ENCODE measurements at places on chromosomes 1 and 21.

GRCh38 chr1:177780096-177780700 lies 189.7 kb downstream of the SEC16B start:
- DNase-seq: no peak

DNA sequence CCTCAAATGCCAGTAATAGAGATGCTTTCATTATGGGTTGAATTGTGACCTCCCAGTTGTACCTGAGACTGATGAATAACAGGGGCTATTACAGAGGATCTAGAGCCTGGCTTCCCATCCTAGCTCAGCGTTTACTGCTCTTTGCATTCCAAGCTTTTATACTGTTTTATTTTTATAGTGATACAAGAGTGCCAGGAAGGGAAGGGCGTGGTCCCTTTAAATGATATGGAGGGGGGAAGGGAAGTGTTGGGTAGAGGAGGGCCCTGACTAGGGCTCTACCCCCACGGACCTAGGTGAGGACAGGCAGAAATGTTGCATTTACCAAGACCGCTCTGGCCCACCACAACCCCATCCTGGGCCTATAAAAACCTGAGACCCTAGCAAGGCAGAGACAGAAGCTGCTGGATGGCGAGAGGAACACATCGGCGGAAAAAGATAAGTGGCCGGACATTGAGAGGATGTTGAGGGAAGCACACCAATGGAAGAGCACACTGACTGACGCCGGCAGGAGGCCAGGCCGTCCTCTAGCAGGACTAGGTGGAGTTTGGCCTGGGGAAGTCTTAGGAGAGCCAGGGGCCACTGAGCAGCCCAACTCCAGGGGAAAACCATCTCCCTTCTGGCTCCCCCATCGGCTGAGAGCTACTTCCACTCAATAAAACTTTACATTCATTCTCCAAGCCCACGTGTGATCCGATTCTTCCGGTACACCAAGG lies 1025.9 kb downstream of the TTLL7 start:
- DNase-seq: no peak

DNA sequence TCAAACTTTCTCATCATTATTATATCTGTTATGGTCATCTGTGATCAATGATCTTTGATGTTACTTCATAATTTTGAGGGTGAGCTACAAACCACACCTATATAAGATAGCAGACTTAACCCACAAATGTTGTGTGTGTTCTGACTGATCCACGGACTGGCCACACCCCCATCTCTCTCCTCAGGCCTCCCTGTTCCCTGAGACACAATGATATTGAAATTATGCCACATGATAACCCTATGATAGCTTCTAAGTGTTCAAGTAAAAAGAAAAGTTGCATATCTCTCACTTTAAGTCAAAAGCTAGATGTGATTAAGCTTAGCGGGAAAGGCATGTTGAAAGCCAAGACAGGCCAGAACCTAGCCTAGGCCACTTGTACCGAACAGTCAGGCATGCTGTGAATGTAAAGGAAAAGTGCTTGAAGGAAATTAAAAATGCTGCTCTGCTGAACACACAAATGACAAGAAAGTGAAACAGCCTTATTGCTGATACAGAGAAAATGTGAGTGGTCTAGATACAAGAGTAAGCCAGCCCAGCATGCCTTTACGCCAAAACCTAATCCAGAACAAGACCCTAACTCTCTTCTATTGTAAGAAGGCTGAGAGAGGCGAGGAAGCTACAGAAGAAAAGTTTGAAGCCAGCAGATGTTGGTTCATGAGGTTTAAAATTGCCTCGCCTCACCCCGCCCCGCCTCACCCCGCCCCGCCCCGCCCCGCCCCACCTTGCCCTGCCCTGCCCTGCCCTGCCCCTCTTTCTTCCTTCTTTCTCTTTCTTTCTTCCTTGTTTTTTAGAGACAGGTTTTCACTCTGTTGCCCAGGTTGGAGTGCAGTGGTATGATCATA lies 16.5 kb downstream of the CTSS start:
- no peak for DNase-seq

GRCh38 chr1:173020138-173020750 lies 30.5 kb downstream of the TNFSF18 start:
- DNase-seq: no peak

- no peak for DNase-seq
Measured at GRCh38 chr1:54781023-54781723, 16.9 kb upstream of the PARS2 start.

DNA sequence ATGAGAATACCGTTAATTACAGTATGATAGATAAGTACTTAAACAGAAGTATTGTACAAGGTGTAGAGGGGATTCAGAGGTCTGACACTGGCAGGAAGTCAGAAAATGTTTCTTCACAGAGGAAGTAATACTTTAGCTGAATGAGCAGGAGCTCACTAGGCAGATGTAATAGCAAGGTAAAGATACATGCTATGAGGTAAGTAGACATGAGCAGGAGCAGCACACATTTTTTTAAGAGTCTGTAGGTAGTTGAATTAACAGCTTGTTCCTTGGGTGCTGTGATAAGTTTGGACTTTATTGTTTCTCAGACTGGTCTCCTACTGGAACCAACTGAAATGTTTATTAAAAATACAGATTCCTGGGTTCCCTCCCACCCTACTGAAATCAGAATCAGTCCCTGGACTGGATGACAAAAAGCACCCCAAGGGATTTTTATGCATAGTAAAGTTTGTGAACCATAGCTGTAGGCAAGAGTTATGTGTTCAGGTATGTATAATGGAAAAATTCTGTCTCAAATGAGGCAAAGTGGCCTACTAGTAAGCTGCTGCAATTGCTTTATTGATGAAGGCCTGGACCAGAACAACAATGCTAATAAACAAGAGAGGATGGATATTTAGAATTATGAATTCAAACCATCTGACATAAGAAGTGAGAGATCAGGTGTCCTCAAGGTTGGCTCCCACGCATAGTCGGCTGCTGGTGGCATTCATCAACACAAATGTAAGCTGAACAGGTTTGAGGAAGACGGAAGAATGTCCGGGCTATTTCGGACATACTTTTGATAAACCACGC lies 902 bp downstream of the AP4B1 start:
- DNase-seq: peak; percentile 39

DNA sequence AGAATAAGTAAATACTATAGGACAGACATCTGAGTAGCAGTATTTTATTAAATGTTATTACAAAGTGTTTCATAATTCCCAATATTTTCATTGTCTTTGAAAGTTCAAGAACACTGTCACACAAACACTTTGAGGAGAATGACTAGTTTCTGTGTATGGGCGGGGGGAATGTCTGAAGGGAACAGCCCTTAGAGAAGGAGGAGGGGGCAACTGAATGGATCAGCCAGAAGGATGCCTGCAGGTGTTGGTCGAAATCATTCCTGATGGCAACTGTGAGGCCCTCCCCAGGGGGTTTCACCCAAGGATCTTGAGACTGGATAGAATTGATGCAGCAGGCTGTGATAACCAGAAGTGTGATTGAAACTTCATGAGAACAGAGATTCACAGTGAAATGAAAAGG lies 223.2 kb upstream of the C1orf87 start:
- no peak for DNase-seq

DNA sequence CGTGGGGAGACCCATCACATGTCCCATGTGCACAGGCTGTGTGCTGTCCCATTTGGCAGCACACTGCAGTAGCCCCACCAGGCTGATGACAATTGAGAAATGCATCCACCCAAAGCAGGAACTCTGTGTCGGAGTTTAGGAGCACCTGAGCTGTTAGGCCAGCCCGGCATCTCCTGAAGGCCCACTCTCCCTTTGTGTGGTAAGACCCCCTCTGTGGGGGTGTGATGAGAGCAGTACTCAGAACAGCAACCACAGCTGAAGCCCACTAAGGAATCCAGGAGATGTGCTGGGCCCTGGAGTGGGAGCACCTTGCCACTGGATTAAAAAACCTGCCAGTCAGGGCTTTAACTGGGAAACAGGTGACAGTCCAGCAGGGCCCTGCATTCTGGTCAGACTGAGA lies 37.2 kb downstream of the FCRL5 start:
- DNase-seq: no peak

DNA sequence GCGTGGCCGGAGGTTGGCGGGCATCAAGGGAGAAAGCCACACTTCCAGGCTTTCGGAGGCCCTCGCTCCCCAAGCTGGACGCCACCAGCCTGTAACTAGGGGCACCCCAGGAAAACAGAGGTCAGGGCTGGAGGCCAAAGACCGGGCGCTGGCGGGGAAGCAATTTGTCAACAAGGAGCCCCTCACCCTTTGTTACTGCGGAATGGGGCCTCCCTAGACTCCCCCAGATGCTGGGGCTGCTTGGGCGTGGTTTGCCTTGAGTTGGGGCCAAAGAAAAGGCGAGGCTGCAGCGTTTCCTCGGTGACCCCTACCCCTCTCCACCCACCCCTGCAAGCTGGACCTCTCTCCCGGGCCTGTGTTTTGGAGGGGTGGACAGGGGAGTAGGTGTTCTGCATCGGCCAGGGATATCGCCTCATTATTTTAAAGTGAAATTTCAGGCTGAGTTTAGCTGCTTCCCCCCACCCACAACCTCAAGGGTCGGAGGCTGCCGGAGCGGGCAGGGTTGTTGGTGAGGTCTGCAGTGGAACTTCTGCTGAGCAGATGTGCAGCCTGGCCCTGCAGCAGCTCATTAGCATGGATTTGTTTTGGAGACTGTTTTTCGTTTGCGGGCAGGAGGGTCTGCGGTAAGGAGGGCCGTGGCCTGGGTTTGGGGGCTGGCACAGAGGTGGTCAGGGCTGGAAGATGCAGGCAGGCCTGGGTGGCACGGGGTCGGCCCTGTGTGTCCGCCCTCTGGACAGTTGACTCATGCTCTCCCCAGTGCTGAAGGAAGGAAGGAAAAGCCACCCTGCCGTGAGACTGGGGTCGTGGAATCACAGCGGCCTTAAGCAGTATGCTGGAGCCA lies 1.5 kb downstream of the NBL1 start:
- DNase-seq: no peak

GRCh38 chr1:186487163-186487562 lies 26.2 kb upstream of the PDC start:
- no peak for DNase-seq

- DNase-seq: no peak
Measured at GRCh38 chr1:241311056-241311746, 45.8 kb downstream of the RGS7 start.

- DNase-seq: no peak
Measured at GRCh38 chr1:162389971-162390370, 8.4 kb downstream of the C1orf226 start.

DNA sequence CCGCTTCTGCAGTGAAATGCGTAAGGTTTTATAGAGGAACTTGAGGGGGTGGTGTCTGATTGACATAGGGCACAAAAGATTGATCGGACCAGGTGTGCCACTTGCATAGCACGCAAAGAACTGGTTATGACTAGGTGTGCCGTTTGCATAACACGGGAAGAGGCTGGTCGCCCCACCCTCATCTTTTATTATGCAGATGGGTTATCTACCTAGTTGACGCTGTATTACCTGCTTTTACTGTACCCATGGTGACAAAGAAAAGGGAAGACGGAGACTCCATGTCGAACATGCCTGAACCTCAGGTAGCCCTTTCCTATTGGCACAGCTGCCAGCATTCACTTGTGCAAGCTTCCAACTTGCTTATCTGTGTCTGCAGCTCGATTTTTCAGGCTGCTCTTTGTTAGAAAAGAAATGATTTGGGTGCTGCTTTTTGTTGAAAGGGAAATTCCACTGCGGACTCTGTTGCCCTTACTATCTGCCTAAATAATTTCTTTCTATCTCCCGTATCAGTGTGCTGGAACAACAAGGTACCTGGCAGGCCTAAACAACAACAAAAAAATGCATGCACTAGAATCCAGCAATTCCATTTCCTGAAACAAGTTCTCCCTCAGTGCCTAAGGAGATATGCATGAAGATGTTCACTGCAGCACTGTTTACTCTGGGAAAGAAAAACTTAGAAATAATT lies 194.4 kb upstream of the KAZN start:
- no peak for DNase-seq

- DNase-seq: no peak
Measured at GRCh38 chr1:118147522-118147921, 37.5 kb downstream of the SPAG17 start.

DNA sequence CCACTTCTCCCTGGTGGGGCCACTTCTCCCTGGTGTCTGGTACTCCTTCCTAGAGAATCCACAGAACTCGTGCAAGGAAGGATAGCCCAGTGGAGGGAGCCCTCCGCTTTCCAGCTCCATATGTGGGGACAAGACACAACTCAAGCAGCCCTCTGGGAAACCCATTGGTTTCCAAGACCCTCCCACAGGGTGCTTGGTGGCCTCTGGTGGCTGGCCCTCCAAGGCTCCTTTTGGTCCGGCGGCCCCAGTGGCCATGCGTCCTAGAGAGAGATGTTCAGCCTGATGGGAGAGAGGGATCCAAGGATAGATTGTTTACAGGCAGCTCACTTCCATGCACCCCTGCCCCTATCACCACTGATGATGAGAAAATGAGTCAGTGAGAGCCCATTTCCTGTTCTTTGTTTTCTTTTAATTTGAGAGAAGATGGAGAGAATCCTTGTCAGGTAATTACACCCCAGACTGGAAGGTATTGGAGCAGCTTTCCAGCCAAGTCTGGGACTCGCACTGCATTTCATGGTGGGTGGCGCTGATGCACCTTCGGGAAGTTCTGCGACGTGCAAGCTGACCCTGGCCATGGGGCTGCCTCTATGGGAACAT lies 486.2 kb upstream of the VAMP3 start:
- no peak for DNase-seq

- DNase-seq: peak; percentile 34
Measured at GRCh38 chr21:14383596-14384180, 742 bp upstream of the HSPA13 start.

GRCh38 chr1:216721062-216721461 lies 2.2 kb downstream of the ESRRG start:
- DNase-seq: no peak

- DNase-seq: no peak
Measured at GRCh38 chr1:15283526-15283925, 36.5 kb downstream of the FHAD1 start.

- no peak for DNase-seq
Measured at GRCh38 chr1:185541871-185542301, 192.3 kb upstream of the HMCN1 start.

DNA sequence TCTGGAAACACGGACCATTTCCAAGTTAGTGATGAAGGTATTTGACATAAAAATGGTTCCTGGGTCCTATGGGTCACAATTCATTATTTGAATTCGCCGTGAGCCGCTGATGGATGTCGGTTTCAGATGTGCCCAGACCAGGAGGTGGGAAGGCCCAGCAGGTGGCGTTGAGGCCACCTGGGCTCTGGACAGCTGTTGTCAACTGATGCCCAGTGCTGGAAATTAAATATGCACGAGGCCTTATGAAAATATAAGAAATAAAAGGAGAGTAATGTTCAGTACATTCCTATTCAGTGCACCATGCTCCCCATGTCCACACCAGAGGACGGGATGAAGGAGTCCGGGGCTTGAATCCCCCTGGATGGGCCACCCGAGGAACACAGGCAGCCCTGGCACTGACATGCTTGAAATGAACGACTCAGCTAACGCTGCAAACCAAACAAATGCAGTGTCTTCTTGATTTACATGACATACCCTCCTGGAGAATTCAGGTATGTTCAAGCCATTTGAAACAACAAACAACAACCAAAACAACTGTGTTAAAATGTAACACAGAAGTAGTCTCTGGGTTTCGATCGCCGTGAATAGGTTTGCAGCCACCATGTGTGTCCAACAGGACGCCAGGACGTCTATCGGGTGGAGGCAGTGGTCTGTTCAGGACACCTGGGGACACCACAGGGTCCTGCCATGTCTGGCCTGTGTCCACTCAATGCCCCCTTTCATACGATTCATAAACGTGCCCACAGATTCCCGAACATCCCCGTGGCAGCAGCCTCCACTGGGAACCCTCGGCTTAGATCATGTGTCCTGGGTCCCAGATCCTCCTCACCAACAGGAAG lies 6.1 kb downstream of the TFF3 start:
- DNase-seq: no peak
